ENCODE measurements at places on chromosomes 2 and 18.

DNA sequence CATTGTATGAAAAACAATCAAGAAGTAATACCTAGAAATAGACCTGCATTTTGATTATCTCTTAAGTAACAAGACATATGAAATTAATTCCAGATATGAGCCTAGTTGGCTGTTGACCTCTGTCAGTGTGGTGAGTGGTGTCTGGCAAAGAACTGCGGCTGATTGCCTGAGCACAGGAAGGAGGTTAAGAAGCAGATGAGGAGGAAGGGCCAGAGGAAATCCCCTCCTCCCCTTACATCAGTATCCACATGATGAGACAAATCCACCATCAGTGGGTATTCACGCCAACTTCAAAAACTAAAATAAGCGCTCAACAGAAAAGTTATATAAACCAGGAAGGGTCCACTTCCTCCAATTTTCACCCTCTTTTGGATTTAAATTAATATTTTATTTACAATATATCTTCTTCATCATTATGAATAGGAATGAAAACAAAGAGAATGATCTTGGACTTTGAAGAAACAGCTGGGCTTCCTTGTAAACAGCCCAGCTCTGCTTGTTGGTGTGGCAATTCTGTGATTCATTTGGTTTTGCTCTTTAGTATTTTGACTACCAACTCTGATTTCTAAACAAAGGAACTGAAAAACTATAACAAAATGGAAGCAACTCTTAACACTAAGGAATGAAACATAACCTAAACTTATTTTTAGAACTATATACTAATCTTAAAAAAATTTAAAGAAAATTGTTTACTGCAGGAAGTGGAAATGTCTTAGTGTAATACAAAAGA is 27.3 kb downstream of the RFTN2 start:
- DNase-seq: peak; percentile 65

- no peak for DNase-seq
Observed at GRCh38 chr2:68317971-68318913, 1.5 kb downstream of the CNRIP1 start.

DNA sequence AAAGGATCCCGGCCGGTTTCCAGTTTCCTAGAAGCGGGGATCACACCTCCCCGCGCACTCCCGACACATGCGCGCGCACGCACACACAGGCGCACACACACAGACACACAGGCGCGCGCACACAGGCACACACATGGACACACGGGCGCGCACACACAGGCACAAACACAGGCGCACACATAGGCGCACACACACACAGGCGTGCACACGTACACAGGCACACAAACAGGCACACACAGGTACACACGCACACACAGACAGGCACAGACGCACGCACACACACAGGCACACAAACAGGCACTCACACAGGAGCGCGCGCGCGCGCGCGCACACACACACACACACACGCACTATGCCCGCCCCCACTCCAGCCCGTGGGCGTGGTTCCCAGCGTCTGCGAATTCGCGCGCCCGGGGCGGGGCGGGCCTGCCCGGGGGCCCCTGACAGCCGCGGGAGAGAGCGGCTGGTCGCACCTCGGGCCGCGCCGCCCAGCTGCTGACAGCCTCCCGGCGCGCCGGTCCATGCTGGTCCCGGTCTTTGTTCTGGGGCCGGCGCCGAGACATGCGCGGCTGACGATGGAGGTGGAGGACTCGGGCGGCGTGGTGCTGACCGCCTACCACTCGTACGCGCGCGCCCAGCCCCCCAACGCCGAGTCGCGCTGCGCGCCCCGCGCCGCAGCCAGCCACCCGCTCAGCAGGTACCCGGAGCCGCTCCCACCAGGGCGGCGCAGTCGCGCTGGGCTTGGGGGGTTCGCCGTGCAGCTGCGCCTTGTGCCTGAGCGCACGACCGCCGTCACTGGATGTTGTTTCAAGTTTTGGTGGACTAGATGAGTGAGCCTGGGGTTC is at the start of gene ARHGAP28:
Gene ARHGAP28, plus strand, starts transcription at position 470 of the 845 bp plus-strand sequence. Its CDS starts 106 bp downstream, at position 576.
- DNase-seq: peak; percentile 85

GRCh38 chr2:1662606-1663180 is 81.6 kb downstream of the PXDN start:
- no peak for DNase-seq

- no peak for DNase-seq
Observed at GRCh38 chr18:62702259-62702658, 13.1 kb upstream of the PHLPP1 start.

DNA sequence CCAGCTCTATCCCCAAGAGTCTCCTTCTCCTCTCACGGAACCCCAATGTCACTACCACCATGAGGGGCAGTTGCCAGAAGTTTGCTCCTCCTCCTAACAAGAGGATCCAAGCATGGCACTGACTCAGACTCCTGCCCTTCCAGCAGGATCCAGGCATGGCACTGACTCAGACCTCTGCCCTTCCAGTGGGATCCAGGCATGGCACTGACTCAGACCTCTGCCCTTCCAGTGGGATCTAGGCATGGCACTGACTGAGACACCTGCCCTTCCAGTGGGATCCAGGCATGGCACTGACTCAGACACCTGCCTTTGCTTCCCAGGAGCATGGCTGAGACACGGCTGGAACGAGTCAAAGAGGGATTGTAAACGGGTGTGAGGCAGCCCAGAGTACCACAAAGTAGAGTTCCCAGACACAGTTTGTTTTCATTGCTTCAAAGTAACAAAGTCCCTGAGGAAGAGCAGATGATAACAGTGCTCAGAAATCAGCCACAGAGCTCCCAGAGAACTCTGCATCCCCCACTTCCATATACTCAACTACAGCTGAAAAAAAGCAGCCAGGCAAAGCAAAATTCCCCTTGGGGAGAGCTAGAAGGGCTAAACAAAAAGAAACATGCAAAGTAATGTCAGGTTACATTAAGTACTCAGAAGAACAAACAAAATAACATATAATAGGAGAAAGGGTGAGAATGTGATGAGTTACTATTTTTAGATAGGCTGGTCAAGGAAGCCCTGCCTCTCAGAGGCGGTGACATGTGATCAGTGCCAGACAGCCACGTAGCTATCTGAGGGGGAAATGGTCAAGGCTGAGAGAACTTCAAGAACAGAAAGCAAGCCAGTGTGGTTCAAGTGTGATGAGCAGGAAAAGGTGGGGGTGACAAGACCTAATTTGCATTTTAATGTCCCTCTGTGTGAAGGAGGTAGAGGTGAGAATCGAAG is 3.0 kb downstream of the BUB1 start:
- peak; percentile 60 for DNase-seq

DNA sequence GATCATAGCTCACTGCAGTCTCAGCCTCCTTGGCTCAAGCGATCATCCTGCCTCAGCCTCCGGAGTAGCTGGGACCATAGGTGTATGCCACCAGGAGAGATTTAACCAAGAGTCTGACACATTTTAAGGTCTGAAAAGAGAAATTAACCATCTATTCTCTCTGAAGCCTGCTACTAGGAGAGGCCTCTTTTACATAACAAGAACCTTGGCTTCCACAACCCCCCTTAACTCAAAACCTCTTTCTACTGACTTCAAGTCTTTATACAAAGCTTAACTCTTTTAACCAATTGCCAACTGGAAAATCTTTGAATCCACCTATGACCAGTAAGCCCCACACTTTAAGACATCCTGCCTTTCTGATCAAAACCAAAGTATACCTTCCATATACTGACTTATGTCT is 279.9 kb upstream of the CELF4 start:
- no peak for DNase-seq

GRCh38 chr2:172179045-172179701 is 76.5 kb upstream of the DLX2 start:
- peak; percentile 8 for DNase-seq

GRCh38 chr2:4369826-4370419 is 666.5 kb downstream of the DCDC2C start:
- no peak for DNase-seq

DNA sequence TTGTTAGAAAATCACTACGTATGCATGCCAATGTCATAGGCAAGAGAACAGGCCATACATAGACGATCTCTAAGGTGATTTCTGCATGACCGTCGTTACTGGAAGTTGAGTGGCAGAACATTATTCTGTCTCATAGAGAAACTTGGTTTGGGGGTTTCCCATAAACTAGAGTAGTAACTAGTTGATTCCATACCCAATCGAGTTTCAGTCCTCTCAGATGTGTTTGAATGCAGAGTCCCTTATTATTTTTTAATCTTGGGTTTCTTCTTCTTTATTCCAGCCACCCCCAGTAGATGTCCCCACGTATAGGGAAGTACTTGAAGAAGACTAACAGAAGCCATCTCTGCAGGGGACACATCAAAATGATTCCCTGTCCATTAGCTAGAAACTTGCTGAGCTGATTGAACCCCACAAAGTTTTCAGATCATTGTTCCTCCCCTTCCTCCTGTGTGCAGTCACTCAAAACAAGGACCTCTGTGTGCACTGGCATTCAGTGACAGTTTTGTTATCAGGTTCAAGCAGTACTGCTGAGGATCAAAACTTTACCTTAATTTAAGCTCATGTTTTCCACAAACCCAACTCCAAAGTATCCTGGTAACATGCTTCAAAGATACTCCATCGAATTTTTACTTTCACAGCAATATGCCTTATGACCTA is 68.4 kb upstream of the CDCA7 start:
- DNase-seq: no peak

DNA sequence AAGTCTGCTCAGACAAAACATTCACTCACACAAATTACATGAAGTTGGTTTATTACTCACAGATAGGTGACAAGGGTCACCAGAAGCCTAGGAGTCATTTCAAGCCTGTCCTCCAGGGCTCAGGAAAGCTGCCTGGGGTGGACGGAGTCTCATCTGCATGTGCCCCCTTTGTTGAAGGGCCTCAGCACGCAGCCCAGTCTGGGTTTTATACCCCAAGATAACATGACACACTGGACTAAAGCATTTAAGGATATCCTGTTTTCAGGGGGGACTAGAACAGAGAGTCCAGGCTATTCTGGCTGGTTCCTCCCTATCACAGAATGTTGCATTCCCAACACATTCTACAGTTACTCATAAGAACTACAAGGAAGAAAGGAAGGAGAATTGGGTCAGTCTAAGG is 164.7 kb downstream of the MREG start:
- peak; percentile 41 for DNase-seq

GRCh38 chr18:34695310-34695709 is 14.8 kb upstream of the DTNA start:
- no peak for DNase-seq

- DNase-seq: no peak
Observed at GRCh38 chr2:19736191-19736831, 165.5 kb downstream of the TTC32 start.

- no peak for DNase-seq
Observed at GRCh38 chr2:144597388-144597787, 77.5 kb upstream of the ZEB2 start.

DNA sequence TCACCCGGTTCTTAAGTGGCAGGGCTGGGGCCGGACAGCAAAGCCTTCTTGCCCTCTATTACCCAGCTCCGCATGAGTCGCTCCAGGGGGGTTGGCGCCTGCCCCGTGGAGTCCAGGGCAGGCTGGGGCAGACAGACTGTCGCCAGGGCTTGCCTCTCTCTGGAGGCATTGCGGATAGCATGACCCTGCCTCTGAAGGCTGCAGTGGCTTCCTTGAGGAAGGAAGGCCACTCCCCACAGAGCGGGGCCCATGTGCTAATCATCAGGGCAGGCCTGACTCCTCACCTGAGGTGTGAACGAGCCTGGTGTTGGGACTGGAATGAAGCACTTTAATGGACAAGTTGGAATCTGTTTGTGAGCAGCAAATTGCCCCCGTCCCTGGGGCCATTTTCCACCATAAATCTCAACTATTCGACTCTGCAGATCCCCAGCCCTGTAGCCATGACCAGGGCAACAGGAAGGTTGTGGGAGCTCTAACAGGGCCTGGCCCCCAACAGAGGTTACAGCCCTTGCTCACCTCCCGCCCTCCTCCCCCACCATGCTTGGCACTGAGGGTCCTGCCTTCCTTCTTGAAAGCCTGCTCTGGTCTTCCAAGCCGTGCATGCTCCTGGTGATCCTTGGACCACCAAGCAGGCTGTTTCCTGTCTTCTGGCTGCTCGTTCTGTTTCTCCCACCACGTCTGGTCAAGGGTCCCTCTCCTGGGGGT is 144.9 kb upstream of the HAAO start:
- DNase-seq: no peak

GRCh38 chr2:91477731-91478672 is 2786.5 kb downstream of the RPIA start:
- peak; percentile 9 for DNase-seq

GRCh38 chr2:150174056-150174805 is 313.2 kb downstream of the RND3 start:
- no peak for DNase-seq

- DNase-seq: peak; percentile 93
Observed at GRCh38 chr2:56680971-56681631, 497.3 kb downstream of the CCDC85A start.

GRCh38 chr2:200174433-200175216 is 131.9 kb upstream of the SPATS2L start:
- DNase-seq: peak; percentile 20

DNA sequence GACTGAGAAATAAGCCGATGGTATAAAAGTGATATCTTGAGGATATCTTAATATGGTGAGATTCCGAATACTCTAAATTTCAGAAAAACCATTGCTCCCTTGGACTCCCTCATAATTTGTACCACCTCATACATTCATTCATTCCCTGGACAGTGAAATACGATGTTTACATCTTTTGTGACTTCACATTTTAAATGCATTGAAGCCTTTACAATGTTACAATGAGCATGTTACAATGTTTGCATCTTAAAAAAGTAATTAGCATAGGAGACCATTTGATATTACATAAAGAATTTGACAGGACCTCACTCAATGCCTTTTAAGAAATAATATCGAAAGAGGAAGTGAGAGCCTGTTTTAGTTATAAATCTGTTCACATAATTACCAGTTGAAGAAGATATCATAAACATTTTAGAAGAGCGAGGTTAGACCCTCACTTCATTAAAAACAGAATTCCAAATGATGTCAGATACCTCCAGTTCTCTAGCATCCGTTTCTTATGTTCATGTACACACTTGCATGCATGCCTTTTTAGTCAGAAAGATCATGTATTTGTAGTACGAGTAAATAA is 372.0 kb downstream of the ARHGAP15 start:
- DNase-seq: no peak

DNA sequence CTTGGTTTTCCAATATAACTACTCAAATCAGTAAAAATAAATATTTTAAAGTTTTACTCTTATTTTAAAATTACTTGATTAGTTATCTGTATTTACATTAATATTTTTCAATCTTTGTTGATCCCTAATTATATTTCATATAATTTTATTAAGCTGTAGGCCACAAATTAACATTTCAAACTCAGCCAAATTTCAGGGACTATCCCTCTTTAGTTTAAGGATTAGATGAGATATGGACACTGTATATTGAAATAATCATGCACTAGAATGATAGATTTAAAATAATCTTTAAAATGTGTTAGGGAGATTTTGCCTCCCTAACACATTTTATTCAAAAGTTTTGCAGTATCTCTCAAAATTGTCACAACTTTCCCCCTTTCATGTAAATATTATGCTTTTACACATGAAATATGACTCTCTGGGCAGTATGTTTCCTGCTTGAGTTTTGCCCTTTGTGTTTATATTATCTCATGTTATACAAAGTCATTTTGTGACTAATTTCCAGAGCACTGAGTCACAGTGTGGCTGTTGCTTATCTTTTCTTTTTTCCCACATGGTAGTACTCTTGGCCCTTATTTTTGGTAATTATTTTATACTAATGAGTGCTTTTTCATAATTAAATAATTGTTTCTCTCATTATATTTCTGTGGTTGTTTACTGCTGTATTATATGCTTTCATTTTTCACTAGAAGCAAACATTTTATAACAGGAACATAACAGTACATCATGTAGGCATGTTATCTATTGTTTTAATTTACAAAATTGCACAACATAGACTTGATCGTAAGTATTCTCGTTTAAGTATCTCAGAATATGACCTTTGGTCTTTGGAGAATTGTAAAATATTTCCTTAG is 1.2 kb downstream of the TFPI start:
- DNase-seq: peak; percentile 88

- no peak for DNase-seq
Observed at GRCh38 chr2:62144689-62145477, 51.0 kb upstream of the B3GNT2 start.
